ENCODE measurements at places on chromosomes 5 and 9. TPM values are rescaled to one million over a fixed set of nuclear protein-coding genes. Genes with fewer than 3 reads are reported as not detected.

DNA sequence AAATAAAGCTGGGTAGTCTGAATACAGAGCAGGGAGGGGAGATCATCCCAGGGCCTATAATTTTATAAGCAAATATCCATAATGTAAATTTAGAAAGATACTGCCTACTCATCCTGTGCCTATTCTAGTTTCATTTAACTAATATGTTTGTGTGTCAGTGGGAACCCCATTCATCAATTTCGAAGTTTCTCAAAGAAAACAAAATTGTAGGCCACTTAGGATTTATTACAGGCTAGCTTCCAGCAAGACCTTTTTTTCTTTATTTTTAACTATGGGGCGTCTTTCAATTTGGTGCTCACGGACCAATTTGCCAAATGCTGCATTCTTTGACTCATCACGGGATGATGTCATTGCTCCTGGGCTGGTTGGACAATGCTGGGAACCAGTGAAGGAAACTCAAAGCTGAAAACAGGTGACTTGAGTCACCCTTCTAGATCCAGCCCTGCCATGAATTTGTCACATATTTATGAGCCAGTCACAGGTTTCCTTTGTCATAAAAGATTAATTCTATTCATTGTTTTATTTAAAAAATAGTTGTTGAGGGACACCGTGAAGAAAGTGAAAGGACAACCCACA, 13.4 kb downstream of the PCSK5 start:
- DNase-seq, result peak; percentile 35

The GPR151 gene
- not detected for total RNA-seq

- peak; percentile 26 for DNase-seq
These were observed 156.0 kb upstream of the MAST4 start for GRCh38 chr5:66440202-66440680.

- no peak for DNase-seq
These were observed 70.7 kb downstream of the NR2F1 start for GRCh38 chr5:93653716-93654115.

- DNase-seq, result no peak
These were observed 831 bp downstream of the IGFBPL1 start for GRCh38 chr9:38423273-38423972.

The TIMD4 gene
- not detected for total RNA-seq

DNA sequence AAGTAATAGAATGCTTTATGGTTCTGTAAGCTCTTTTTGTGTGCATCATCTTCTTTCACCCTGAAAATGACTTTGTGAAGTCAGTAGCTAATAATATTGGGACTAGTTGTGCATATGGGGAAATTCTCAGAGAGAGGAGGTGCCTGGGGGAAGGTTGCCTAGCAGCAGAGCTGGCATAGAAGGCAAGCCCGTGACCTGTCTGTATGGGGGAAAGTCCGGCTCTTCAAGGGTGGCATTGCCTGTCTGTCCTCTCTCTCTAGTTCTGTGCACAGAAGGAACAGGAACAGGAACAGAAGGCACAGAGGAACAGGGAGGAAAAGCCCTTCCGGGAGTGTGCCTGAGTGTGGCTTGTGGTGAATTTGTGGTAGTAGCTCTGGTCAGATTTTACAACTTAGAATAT, 33.1 kb downstream of the SH3GL2 start:
- no peak for DNase-seq

The SPINK13 gene
- not detected for total RNA-seq

GRCh38 chr5:119356612-119357188, 881 bp downstream of the TNFAIP8 start:
- DNase-seq, result peak; percentile 20

GRCh38 chr5:133423011-133423617, 189.2 kb downstream of the FSTL4 start:
- DNase-seq, result no peak

The SLC2A8 gene
- 10.1 TPM for total RNA-seq

The ZNF608 gene
- total RNA-seq, result 15.6 TPM

The TMEM174 gene
- total RNA-seq, result not detected

GRCh38 chr5:131983244-131983771, 28.1 kb downstream of the ACSL6 start:
- no peak for DNase-seq

DNA sequence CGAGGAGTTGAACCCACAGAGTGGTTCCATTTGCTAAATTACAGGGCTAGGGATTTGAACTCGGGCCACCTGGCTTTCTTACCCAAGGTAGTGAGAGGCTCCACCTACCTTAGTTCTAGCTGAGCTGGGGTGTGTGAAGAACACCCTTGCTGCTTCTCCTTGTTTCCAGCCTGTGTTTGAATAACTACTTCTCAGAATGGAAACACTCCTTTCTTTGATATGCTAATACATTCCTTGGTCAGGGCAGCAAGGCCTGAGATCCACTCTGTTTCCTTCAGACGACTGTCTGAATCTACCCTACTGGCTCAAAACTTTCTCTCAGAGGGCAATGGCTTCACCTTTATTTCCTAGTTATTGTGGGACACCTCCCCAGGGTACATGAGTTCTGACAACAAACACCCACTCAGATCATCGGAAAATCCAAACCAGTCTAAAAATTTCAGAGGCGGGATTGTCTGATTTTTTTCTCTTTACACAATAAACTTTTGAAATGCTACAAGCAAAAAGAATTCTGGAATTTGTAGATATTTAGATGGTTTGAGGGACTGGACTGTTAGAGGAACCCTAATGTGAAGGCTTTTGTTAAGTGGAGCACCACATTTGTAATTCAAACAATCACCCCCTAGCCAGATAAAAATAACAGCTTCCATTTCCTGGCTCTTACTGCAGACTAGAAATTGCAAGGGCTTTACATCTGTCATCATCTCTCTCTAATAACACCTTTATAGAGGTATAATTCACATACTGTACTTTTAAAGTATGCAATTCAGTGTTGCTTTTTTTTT, 4.0 kb upstream of the ATP6V1G1 start:
- no peak for DNase-seq

GRCh38 chr5:133734916-133735315, 122.6 kb upstream of the FSTL4 start:
- DNase-seq, result no peak

GRCh38 chr9:26310294-26310693, 582.3 kb downstream of the CAAP1 start:
- DNase-seq, result peak; percentile 26

DNA sequence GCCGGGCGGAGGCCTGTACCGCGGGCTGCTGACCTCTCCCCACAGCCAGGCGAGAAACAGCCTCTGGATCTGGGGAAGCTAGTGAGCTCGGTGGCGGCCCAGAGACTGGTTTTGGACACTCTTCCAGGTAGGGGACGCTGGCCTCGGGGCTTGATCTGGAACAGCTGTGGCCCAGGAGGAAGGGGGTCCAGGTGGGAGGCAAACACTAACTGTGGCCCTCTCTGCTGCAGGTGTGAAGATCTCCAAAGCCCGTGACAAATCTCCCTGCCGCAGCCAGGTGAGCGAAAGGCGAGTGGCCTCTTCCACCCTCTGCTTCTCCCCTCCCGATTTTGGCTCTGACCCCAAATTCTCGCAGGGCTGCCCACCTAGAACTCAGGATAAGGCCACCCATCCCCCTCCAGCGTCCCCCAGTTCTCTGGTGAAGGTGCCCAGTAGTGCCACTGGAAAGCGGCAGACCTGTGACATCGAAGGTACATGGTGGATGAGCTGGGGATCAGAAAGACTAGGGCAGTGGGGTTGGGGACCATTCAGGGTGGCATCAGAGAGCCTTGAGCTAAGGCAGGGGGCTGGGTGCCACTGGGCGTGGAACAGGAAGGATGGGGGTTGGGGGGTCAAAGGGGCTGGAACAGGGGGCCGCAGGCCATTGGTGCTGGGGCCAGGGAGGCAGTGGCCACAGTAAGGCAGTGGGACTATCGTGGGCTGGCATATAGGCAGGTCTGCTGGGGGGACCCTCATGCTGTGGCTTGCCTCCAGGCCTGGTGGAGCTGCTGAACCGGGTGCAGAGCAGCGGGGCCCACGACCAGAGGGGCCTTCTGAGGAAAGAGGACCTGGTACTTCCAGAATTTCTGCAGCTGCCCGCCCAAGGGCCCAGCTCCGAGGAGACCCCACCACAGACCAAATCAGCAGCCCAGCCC, 12.9 kb upstream of the SLC34A1 start:
- DNase-seq, result no peak

The OR1J2 gene
- total RNA-seq, result not detected

GRCh38 chr9:112006361-112007020, 109.9 kb downstream of the UGCG start:
- no peak for DNase-seq

- peak; percentile 12 for DNase-seq
These were observed at the start of gene VCAN for GRCh38 chr5:83471405-83472212. Gene VCAN (plus strand): TSS chr5:83471744. CDS start chr5:83483519, 11,775 bp downstream.

All from dermis blood vessel endothelial cell (primary cell).